BJ (cell line): ENCODE measurements at places on chromosomes 1 and 21.

GRCh38 chr1:168958562-168959289, 147.8 kb upstream of the ATP1B1 start:
- DNase-seq, result no peak

- DNase-seq, result no peak
These were observed 248.9 kb upstream of the ADGRL4 start for GRCh38 chr1:79255421-79255820.

DNA sequence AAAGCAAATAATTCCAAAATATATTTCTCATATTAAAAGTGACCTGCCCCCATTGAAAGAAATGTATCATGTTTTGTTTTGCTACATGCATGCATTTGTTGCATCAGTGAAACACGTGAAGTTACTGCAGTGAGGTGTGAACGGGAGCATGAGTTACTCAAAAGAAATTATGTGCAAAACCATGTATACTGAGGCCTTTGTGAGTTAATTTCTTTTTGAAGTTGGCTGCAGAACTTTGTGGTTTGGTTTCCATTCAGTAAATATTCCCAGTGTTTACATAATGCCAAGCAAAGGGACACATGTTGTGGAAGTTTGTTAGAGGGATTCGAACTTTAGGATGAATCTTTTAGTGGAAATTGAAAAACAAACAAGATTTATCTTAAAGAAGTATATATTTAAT, 619.4 kb upstream of the ADAMTS5 start:
- DNase-seq, result no peak

DNA sequence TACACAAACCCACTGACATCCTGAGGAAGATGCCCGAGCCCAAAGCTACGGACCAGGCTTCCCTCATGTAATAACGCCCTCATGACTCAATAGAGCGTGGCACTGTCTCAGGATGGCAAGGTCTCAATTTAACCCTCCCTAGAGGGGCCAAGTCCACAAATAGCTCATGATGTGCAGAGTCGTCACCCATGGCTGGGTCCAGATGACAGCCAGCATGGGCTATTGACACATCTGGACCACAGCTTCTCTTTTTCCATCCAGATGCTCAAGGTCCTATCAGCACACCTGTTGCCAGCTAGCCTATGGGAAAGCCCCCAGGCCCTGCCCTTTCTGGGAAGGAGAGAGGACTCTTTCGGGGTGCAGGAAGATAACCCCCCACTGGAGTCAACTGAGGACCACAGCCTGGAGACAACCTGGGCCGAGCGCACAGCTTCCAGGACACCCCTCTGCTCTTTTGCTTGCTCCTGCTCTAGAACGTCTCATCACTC, 2.8 kb downstream of the LAPTM5 start:
- DNase-seq, result no peak

- DNase-seq, result no peak
These were observed at the start of gene HOOK1 for GRCh38 chr1:59814901-59815825. TSS of gene HOOK1 (plus strand) at chr1:59814949. CDS start at chr1:59815118, 169 bp downstream.

- no peak for DNase-seq
These were observed 72.6 kb downstream of the TPR start for GRCh38 chr1:186302381-186302920.

GRCh38 chr1:95388031-95388430, 154.0 kb downstream of the RWDD3 start:
- DNase-seq, result no peak

DNA sequence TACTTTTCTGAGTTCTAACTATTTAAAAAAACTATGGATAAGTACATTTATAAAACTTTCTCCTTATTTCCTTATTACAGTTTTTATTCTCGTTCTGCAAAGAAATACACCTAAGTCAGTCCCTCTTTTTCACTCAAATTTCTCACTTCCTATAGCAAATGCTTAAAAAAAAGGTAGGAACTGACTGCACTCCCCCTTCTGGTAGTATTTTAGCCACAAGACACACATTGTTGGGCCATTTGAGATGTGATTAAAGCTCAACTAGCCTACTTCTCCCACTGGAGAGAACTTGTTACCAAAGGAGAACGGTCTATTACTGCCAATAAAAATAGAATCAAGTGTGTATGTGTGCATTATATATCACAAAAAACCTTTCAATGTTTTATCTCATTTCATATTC, 521.9 kb upstream of the PRMT6 start:
- no peak for DNase-seq

- DNase-seq, result no peak
These were observed 22.9 kb upstream of the LAMC1 start for GRCh38 chr1:183000167-183000962.

DNA sequence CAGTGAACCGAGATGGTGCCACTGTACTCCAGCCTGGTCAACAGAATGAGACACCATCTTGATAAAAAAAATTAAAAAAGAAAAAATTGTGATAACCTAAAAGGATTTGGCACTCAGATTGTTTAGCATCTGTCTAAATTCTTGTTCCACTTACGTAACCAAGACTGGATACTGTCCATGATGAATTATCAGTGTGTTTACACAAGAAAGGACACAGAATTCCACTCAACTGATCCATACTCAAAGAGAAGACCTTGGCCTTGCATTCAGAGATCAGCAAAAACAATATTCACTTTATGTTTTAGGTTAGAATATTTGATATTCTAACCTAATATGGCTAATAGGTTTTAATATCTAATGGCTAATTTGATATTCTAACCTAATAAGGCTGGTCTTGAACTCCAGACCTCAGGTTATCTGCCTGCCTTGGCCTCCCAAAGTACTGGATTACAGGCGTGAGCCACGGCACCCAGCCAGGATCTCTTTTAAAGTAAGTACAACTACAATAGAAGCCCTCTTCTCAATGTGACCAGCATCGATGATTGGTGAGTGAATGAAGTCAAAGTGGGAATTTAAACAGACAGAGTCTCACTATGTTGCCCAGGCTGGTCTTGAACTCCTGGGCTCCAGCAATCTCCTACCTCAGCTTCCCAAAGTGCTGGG, 43.1 kb upstream of the COX20 start:
- DNase-seq, result peak; percentile 8

GRCh38 chr1:62800825-62801306, 16.9 kb downstream of the ATG4C start:
- no peak for DNase-seq

GRCh38 chr1:14639291-14640050, 41.0 kb downstream of the KAZN start:
- no peak for DNase-seq

DNA sequence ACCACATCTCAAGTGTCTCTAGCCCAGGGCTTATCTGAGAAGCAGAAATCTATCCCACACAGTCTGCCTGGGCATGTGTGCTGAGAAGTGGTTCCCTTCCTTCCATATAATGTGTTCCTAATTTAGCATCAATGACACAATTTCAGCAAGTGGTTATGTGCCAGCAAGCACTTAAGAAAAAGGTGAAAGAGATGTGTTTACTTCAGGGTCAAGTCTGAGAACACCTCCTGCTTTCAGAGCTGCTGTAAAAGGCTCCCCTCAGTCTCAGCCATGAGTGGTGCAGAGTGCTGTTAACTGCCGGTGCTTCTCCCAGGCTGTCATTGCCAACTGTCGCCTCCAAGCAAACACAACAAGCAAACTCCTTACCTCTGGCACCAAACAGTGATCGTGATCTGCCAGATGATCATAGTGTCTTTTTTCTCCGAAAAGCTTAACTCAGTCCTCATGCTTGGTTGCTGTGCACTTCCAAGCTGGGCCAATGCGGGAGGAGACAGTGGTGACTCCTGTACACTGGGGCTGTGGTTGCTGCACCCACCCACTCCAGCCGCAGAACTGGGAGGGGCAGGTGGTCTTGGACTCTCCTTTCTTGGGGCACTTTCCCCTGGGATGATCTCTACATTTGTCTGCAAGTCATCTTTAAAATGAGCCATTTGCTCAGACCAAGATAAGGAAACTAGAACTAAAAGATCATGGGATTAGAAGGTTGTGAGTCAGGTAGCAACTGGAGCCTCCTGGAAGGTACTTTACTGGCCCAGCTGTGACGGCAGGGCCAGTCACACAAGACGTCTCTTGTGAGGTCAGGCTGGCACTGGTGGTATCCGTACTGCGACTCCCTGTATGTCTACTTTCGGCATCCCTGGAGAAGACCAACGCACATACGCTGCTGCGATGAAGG, 32.4 kb downstream of the ATP1A1 start:
- no peak for DNase-seq

GRCh38 chr1:228112617-228113016, 3.5 kb upstream of the MRPL55 start:
- no peak for DNase-seq

- DNase-seq, result no peak
These were observed 85.6 kb upstream of the ARHGEF16 start for GRCh38 chr1:3368711-3369445.

DNA sequence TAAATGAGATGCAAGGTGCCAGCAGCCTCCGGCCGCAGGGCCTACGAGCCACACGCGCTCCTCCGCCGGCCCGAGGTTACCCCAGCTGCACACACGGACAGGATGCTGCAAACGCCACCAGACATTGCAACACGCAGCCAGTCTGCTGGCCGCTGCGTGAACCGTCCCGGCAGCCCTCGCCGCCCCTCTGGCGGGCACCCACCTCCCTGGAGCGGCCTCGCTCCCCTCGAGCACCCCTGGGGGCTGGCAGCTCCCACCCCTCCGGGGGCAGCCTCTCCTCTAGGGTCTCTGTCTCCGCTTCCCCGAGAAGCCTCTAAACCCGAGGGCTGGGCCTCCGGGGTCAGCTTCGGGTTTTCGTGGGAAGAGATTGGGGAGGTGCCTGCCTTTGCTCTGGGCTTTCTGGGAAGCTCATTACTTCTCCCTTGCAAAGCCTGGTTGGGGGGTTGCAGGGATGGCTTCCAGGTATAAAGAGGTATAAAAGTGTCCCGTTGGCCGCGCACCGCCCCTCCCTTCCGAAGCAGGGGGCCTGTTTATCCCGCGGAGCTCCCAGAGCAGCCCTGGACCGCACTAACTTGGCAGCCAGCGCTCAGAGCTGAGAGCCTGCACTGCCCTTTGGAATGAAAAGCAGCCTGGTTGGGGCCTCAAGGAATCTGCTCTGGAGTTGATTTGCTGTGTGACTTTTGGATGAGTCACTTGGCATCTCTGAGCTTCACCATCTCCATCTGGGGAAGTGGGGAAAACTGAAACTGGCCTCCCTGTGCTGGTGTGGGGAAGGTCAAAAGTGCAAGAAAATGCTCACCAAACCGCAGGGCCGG, 21.8 kb downstream of the DHRS3 start:
- DNase-seq, result peak; percentile 95

GRCh38 chr1:160432371-160432786, 32.0 kb downstream of the VANGL2 start:
- no peak for DNase-seq

- no peak for DNase-seq
These were observed 1171.8 kb upstream of the B3GALT2 start for GRCh38 chr1:194358208-194358581.

DNA sequence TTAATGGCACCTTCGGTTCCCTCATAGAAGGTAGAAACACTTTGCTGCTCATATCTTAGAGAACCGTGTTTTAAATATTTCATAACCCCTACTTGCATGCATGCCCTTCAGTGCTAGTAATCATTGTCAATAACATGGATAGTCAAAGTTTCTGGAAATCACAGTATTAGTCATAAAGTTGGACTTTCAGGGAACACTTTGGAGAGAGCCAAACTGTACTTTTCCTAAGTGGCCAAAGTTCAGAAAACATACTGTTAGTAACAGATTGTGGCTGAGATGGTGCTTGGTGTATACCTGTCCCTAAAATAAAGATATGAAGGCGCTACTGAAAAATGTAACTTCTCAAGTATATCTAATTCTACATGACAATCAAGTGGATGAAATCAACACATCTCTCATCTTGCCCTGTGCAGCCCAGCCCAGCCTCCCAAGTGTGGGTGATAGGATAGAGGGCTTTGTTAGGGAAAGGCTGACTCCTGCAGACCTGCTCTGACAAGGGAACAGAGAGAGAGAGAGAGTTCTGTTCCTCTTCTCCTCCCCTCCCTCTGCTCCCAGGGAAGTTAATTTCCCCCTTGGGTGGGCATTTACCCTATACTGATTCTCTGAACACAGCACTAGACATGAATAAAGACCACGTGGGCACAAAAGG, 14.4 kb downstream of the MYOC start:
- DNase-seq, result no peak

GRCh38 chr1:235746245-235746644, 96.7 kb upstream of the GNG4 start:
- no peak for DNase-seq

GRCh38 chr1:82215056-82215852, 414.5 kb downstream of the ADGRL2 start:
- DNase-seq, result no peak

DNA sequence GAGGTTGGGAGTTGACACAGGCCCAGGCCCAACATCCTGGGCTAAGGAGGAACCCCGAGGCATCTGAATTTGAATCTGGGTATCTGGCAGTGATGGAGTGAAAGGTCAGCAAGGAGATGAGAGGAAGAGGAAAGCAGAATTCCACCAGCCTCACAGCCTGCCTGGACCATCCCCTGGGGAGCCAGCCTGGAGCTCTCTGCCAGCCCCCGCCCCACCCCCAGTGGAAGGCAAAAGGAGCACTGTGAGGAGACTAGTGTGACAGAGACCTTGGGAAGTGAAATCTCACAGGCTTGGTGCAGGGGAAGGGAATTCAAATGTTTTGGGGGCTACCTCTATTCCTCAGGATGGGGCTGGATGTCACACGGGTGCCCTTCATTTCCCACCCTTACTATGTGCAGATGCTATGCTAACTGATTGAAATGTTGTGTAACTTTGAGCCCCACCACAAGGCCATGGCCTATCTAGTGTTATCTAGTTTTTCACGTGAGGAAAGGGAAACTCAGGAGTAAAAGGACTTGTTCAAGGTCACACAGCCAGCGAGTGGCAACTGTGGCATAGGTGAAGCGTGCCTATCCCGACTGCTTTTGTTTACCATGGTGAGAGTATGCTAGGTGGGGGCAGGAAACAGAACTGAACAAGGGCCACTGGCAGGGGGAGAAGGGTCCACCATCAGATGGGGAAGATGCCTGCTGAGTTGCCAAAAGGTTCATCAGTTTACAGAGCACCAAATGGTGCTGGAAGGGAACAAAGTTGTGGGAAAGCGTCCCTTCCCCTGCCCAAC, 29.8 kb downstream of the AHDC1 start:
- DNase-seq, result no peak

GRCh38 chr1:170891872-170892271, 43.5 kb upstream of the MROH9 start:
- DNase-seq, result no peak

DNA sequence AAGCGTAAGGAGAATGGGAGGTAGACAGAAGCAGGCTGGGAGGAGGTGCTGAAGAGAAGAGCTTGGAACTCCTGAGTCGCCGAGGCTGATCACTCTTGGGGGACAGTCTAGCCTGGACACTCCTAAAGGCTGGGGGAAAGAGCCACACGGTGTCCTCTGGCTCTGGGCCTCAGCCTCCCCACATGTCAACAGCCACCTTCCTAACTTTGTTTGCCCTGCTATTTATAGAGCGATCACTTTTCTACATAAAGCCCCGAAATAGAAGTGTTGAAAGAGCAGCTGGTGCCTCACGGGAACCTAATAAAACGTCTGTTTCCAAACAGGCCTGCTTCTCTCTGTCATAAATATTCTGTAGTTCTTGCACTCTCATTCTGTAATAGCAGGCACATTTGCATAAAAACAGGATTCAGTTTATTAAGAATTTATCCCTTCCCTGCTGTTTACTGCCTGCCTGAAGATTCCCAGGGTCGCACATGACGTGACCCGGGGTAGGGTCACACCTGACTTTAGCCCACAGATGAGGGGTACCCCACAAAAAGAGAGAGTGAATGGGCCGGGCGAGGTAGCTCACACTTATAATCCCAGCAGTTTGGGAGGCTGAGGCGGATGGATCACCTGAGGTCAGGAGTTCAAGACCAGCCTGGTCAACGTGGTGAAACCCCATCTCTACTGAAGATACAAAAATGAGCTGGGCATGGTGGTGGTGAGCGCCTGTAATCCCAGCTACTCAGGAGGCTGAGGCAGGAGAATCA, 212.5 kb downstream of the TOMM20 start:
- peak; percentile 48 for DNase-seq
